Upper lobe of right lung (tissue), 1 donor: ENCODE measurements at places on chromosomes 7 and 10. TPM values are rescaled to one million over a fixed set of nuclear protein-coding genes. Genes with fewer than 3 reads are reported as not detected.

DNA sequence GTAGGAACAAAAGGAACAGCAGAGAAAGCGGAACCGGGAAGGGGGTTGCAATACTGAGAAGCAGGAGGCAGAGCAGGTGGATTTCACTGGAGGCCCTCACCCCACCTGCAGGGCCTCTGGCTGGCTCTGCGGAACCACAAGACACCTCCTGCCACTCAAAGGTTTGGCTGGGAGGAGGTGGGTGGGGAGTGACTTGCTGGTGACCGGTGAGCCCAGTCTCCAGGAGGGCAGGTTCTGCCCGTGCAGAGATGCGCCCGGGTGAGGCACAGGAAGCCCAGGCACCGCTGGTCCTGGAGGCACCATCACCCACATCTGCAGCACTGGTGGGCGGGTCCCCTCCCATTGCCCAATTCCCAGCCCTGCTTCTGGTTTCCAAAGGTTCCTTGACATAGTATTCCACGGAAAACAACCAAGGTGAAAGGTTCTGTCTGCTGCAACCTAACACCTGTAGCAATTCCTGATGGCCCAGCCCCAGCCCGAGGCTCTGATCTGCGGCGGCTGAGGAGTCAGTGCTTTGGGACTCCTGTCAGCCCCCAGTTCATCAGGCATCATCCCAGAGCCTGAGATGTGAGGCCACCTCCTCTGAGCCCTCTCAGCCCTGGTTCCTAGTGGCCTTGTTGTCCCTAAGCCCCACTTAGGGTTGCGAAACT is 64.4 kb downstream of the CALML3 start:
- H3K27ac ChIP-seq: no peak overlapping the region
- H3K4me3 ChIP-seq: no peak overlapping the region

- no peak overlapping the region for H3K4me3 ChIP-seq
- no peaks in the 10 kb centered on the region for H3K27me3 ChIP-seq
- DNase-seq: no peak
- no peak overlapping the region for H3K27ac ChIP-seq
These were observed 39.3 kb downstream of the COL1A2 start for GRCh38 chr7:94434042-94434441.

DNA sequence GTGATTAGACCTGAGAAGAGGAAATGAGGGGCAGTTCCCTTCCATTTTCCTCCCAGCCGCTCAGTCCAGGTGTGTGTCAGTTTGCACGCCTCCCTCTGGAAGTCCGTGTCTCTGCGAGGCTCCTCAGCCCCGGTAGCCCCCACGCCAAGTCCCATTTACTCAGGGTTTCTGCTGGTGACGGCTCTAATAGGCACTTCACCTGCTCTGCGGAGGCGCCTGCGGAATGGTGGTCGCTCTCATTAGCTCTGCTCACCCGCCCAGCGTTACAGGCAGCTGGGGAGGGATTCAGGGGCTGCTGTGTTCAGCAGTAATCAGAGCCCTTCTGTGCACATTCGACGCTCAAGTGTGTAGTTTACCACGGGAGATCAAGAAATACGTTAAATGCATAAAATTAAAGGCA is 179.9 kb downstream of the MGMT start:
- H3K4me1 ChIP-seq: no peaks in the 10 kb centered on the region
- no peaks in the 10 kb centered on the region for H3K36me3 ChIP-seq
- H3K27me3 ChIP-seq: no peaks in the 10 kb centered on the region
- DNase-seq: no peak

Gene THSD7A
- total RNA-seq: 8.0 TPM

- no peak for DNase-seq
- H3K27me3 ChIP-seq: no peaks in the 10 kb centered on the region
- H3K4me3 ChIP-seq: no peak overlapping the region
- no peaks in the 10 kb centered on the region for H3K4me1 ChIP-seq
- H3K36me3 ChIP-seq: no peaks in the 10 kb centered on the region
- no peak overlapping the region for H3K27ac ChIP-seq
These were observed 23.9 kb upstream of the SEPHS1 start for GRCh38 chr10:13371897-13372470.

DNA sequence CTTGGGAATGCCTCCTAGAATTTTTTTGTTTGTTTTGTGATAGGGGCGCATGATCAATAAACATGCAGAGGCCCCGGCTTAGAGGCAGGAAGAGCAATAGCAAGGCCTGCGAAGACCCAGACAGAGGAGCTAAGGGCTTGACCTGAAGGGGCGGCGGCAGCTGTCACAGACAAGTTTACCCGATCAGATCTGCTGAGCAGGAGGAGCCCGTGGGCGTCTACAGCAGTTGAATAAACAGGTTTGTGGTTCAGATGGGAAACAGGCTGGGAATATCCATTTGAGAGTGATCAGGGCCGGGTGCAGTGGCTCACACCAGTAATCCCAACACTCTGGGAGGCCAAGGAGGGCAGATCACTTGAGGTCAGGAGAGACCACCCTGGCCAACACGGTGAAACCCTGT is 126.0 kb upstream of the CALN1 start:
- no peaks in the 10 kb centered on the region for H3K4me1 ChIP-seq
- no peaks in the 10 kb centered on the region for H3K36me3 ChIP-seq
- no peak overlapping the region for H3K27ac ChIP-seq
- H3K4me3 ChIP-seq: no peak overlapping the region
- H3K27me3 ChIP-seq: no peaks in the 10 kb centered on the region
